D721Med (cell line): ENCODE measurements at places on chromosomes 16 and 17.

- peak; percentile 41 for DNase-seq
Observed at GRCh38 chr17:48814504-48814903, 2.5 kb downstream of the TTLL6 start.

DNA sequence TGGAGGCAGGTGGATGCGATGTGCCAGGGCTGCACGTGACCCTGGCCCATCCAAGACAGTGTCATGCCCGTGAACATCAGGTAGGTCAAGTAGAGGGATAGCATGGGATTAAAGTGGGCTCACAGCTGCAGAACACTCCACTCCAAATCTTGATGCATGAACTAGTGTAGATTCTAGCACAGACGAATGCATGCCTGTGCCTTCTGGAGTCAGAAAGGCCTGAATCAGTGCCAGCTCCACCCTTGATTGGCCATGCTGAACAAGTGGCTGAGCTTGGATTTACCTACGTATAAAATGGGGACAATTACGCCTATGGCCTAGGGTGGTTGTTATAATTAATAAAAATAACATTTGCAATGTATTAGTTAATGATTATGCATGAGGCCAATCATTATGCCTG is 10.6 kb downstream of the IRX3 start:
- DNase-seq = no peak

GRCh38 chr17:36185416-36185815 is 9.0 kb upstream of the TBC1D3B start:
- no peak for DNase-seq

- DNase-seq = no peak
Observed at GRCh38 chr17:40484285-40484972, 17.0 kb downstream of the TNS4 start.

- no peak for DNase-seq
Observed at GRCh38 chr16:79764415-79765110, 164.0 kb upstream of the MAF start.

DNA sequence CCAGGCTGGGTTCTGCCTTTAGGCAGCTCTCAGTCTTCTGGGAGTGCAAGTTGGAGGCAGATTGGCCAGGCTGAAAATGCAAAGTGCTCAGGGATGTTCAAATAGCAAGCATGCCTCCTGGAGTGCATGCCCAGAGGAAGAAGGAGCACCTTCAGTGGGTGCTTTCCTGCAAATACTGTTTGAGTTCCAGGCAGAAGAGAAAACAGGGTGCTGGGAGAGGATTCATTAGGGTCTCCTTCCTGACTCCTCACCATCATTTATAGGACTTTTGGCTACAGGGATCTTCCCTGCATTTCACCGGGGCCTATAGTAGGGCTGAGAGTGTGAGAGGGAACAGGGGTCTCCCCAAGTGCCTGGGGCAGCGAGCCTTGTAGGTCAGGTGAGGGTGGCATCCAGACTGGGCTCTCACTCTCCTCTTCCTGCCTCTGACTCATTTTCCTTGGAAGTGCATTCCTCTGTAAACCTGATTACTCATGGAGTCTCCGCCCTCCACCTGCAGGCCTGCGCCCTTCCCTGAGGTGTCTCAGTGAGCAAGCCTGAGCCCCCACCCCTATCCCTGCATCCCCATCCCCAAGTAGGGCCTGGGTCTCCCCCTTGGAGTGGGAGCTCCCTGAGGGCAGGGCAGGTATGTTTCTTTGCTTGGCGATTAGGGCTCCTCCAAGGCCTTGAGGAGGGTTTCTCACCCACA is 17.1 kb upstream of the TNS4 start:
- no peak for DNase-seq

GRCh38 chr17:44331249-44331760 is 6.7 kb upstream of the SLC25A39 start:
- DNase-seq = no peak

DNA sequence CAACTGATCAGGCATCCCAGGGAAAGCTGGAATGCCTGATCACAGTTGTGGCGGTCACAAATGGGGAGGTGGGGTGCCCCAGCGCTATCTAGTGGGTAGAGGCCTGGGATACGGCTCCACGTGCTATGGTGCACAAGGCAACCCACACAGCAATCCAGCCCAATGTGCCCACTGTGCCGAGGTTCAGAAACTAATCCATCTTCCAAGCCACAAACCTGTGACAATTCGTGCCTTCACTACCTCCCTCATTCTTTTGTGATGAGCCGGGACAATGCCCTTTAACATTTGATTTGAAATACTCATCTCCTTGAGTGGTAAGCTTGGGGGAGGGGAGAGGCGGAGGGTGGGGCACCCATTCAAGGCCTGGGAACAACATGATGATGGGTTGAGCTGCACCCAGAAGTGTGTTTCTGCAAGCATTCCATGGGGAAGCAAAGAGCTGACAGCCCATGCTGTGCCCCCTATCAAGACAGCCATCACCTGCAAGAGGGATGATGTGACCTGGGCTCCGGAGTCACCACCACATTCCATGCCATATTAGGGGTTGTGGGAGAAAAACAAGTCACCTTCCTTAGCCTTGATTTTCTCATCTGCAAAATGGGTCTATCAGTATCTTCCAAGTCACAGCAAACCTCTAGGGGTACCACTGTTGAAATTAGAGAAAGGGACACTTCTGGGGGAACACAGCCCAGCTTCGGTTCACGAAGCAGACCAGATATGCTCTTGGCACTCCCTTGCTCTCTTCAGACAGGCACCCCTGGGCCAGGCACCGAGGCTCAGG is 3.7 kb downstream of the ELOB start:
- DNase-seq = no peak

DNA sequence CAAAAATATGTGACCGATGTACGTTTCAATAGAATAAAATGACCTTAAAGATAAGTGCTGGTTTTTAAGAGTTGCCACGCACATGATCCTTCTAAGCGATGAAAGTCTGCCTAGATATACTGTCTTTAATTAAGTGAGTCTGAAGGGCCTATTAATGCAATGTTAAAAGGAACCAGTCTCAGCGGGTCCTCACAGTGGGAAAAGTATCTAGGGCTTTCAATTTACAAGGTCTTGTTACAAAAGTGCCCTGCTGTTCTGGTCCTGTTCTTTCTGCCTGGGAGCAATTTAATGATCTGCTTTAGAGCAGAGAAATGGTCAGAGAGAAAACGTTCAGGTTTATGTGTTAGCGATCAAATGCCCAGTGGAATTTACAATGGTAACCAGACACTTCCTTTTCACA is 864.0 kb downstream of the KCNJ2 start:
- no peak for DNase-seq

- no peak for DNase-seq
Observed at GRCh38 chr16:81921843-81922584, 89.3 kb downstream of the SDR42E1 start.

GRCh38 chr17:43778337-43779144 is at the start of gene DUSP3:
Gene DUSP3 (minus strand): TSS chr17:43778977. CDS start chr17:43778924, 53 bp downstream.
- DNase-seq = peak; percentile 86

DNA sequence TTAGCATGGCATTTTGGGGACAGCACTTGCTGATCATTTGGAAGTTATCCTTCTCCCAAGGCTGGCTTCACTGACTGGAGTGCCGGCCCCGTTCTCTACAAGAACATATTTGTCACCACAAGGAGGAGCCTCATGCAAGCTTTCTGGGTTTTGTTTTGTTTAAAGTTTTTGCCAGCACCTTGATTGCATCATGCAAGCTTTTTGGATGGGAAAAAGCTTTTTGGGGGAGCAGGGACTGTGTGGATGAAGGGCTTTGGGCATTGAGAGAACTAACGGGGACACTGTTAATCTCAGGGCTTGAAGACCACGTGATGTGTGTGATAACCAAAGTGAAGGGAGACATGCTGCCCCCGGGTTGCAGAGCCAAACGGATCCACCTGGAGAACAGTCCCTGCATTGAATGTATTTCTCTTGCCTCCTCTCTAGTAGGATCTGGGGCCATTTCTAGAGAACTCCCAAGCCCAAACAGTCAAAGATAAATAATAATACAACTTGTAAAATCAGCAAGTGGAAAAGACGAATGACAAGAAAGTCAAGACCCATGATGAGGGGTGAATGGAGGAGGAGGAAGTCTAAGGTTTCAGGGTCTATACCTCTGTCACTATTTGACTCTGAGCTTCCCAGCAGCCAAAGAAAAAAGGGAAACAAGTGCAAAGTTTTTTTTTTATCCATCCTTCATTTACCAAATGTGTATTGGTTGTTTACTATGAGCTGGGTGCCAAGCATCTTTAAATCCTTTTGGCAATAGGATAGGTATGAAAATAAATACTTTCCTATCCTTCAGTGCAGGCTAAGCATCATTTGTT is 17.2 kb downstream of the TMEM114 start:
- no peak for DNase-seq

DNA sequence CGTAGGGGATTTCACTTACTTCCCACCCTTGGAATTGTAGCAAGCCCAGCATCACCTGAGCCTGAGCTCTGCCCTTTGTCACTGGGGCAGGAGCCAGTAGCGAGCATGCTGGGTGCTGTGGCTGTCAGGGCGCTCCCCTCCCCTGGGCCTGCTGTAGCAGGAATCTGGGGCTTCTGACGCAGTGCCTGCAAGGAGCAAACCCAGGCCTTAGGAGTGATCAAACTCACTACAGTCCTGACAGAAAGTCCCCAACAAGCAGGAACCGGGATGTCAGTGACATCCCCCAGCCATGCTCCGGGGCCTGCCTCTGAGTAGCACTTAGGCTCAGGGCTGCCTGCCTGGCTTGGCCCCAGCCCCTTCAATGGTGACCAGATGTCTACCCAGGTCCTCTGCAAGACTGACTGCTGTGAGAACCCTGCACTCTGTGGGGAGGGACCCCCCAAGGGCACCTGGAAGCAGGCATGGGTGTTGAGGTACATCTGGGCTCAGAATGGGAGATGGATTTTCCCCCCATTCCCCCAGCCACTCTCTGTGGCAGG is 23.5 kb downstream of the PLD6 start:
- DNase-seq = no peak

GRCh38 chr17:56966338-56966737 is 5.5 kb upstream of the COIL start:
- DNase-seq = no peak
